ENCODE measurements at places on chromosomes 1 and 21.

DNA sequence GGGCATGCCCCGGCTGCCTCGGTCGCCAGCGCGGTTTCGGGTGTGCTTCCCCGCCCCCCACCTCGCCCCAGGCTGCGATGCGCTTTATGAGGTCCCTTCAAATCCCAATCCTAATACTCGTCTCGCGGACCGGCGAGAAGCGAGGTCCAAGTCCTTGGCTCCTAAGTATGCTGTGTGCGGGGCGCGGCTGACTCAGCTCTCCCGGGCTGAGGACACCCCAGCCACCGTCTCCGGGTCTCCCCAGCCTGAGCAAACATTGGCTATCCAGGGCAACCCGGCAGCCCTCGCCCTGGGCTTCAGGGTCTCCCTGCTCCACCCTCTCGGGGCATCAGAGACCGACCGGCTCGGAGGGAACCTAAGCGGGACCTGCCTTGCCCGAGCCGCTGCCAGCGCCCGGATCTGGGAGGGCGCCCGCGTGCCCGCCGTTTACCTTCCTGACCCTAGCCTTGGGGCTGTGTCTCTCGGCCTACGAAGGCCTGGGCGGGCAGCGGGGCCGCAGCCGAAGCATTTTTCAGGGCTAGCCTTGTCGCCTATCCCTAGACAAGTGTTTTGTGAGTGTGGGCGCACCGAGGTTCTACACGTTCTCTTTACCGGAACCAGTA, 1.2 kb downstream of the ITPKB start:
- peak; percentile 78 for DNase-seq

DNA sequence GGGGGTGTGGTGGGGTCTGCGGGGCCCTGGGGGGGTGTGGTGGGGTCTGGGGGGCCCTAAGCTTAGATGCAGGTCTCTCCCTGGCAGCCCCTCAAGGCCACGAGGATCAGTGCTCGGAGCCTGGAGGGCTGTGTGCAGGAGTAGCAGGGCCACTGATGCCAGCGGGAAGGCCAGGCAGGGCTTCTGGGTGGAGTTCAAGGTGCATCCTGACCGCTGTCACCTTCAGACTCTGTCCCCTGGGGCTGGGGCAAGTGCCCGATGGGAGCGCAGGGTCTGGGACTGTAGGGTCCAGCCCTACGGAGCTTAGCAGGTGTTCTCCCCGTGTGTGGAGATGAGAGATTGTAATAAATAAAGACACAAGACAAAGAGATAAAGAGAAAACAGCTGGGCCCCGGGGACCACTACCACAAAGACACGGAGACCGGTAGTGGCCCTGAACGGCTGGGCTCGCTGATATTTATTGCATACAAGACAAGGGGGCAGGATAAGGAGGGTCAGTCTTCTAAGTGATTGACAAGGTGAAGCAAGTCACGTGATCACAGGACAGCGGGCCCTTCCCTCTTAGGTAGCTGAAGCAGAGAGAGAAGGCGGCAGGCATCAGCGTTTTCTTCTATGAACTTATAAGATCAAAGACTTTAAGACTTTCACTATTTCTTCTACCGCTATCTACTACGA, 8.7 kb downstream of the RNF223 start:
- DNase-seq: no peak

GRCh38 chr1:50667272-50667671, 244.0 kb upstream of the DMRTA2 start:
- no peak for DNase-seq

GRCh38 chr21:40850071-40850470, 3.1 kb upstream of the DSCAM start:
- DNase-seq: no peak

DNA sequence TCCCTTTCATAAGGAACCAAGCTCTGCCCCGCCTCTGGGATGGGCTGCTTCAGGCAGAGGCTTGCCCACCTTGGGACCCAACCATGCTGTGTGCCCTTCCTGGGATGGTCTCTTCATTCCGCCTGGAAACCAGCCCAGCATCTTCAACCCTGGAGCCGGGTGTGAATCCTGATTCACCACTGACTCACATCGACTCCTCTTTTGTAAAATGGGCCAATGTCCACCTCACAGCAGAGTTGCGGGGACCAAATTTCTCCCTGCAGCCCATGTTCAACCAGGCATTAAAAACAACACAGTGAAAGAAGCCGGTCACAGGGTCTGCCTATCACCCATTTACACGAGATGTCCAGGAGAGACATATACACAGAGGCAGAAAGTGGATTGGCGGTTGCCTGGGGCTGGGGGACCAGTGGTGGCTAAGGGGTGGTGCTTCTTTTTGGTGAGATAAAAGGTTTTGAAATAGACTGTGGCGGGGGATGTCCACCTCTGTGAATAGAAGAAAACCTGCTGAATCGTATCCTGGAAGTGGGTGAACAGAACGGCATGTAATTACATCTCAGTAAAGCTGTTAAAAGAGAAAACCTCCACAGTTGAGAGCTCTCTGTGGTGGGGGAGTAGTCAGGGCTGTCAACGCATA, 6.9 kb upstream of the GPR153 start:
- DNase-seq: no peak
